ENCODE measurements at places on chromosomes 16 and 17. TPM values are rescaled to one million over a fixed set of nuclear protein-coding genes. Genes with fewer than 3 reads are reported as not detected.

GRCh38 chr17:77604973-77605313, 353.6 kb upstream of the TNRC6C start:
- no peak for DNase-seq

- DNase-seq = no peak
These were observed 178.0 kb upstream of the DYNLRB2 start for GRCh38 chr16:80362816-80363215.

GRCh38 chr17:70073310-70073709, 1.7 kb upstream of the KCNJ16 start:
- DNase-seq = no peak

Gene CHST4
- not detected for total RNA-seq

Gene CCDC154
- total RNA-seq = 5.7 TPM

Gene GRB7
- 28.8 TPM for total RNA-seq

Data from progenitor cell of endocrine pancreas (in vitro differentiated cells).